ENCODE measurements at places on chromosomes 7 and 10. TPM values are rescaled to one million over a fixed set of nuclear protein-coding genes. Genes with fewer than 3 reads are reported as not detected.

DNA sequence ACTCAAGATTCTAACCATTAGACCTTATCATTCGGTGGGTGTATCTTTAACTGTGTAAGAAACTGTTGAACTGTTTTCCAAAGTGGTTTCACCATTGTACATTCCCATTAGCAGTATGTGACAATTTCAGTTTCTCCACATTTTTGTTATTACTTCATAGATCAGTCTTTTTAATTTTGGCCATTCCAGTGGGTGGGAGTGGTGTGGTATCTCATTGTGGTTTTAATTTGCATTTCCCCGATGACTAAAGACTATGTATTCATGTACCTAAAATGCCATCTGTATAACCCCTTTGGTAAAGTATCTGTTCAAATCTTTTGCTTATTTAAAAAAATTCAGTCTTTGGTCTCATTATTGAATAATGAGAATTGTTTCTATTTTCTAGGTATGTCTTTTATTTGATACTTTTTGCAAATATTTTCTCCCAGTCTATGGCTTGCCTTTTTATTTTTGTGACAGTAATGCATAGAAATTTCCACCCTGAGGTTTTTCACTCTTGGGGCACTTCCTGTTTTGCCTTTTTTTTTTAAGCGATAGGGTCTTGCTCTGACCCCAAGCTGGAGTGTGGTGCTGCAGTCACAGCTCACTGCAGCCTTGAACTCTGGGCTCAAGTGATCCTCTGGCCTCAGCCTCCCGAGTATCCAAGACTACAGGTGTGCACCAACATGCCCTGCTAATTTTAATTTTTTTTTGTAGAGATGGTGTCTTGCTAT is 141.1 kb upstream of the ITGB1 start:
- no peak overlapping the region for H3K4me3 ChIP-seq
- peaks cover 68% of the 10 kb centered on the region for H3K4me1 ChIP-seq
- H3K36me3 ChIP-seq: no peaks in the 10 kb centered on the region
- no peak for DNase-seq
- no peaks in the 10 kb centered on the region for H3K27me3 ChIP-seq

The SORBS1 gene
- total RNA-seq: 0.93 TPM

The ZNF736 gene
- 48.2 TPM for total RNA-seq

The DRGX gene
- total RNA-seq: not detected

- peak overlapping the region; percentile 79 for H3K27ac ChIP-seq
- no peaks in the 10 kb centered on the region for H3K27me3 ChIP-seq
- H3K4me1 ChIP-seq: peaks cover 81% of the 10 kb centered on the region
- no peak overlapping the region for H3K4me3 ChIP-seq
- peaks cover 3% of the 10 kb centered on the region for H3K36me3 ChIP-seq
Observed at GRCh38 chr10:110501142-110501937, 3.6 kb downstream of the DUSP5 start.

DNA sequence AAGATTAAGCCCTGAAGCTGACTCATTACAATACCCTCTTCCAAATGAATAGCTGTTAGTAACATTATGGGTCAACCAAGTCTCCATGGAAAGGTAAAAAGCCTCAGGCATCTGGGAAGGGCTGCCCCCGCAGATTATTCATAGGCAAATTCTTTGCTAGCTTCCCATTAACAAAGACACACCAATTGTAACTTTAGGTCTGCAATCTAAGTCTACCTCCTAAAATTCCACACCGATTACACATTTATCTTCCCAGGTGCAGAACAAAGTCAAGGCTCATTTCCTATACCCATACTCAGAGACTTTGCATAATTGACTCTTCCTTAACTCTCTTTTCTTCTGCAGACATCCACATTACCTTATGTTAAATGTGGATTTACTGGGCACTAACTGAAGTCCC is 826.3 kb upstream of the MBL2 start:
- no peaks in the 10 kb centered on the region for H3K4me1 ChIP-seq
- H3K27ac ChIP-seq: no peak overlapping the region
- no peaks in the 10 kb centered on the region for H3K36me3 ChIP-seq

DNA sequence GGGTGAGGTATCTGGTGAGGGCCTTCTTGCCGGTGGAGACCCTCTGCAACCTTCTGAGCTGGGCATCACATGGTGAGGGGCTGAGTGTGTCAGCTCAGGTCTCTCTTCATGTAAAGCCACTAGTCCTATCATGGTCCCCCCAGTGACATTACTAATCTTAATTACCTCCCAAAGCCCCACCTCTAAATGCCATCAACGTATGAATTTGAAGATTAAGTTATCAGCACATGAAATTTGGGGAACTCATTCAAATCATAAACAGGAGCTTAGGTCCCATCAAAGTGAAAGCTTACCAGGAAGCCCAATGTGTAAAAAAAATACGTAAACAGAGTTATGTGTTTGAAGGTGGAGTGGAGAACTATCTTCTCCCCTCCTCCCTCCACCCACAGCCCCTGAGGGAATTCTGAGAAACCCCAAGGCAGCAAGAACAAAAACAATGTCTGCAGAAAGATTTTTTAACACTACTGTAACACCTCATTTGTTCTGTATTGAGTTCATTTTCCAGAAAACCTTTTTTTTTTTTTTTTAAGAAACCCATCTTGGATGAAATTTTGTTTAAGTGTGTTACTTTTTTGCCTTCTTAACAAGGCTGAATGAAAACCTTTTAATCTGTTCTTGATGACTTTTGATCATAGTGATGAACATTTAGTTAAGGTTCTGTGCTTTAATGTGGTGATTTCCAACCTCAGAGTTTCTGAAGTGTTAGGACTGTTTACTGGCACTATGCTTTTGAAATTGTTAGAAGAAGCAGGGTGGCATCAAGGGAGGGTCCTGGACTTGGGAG is 19.1 kb upstream of the PCGF5 start:
- peak; percentile 54 for DNase-seq
- H3K27ac ChIP-seq: peak overlapping the region; percentile 41
- H3K4me3 ChIP-seq: peak overlapping the region; percentile 1
- no peaks in the 10 kb centered on the region for H3K27me3 ChIP-seq
- no peaks in the 10 kb centered on the region for H3K36me3 ChIP-seq

DNA sequence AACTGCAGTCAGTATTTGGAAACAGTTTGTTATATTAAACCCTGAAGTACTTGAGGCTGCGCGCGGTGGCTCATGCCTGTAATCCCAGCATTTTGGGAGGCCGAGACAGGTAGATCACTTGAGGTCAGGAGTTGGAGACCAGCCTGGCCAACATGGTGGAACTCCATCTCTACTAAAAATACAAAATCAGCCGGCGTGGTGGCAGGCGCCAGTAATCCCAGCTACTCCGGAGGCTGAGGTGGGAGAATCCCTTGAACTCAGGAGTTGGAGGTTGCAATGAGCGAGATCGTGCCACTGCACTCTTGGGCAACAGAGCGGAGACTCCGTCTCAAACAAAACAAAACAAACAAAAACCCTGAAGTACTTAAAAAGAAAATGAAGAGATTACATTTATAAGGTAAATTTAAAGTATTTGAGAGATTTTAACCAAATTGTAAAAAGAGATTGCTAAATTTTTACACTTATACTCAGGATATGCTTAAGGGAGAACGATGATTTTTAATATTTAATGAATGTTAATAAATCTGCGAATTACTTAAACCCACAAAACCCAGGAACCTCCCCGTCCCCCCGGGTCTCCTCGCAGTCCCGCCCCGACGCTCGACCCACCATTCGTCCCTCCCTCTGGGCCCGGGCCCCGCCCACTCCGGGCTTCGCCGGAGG is 425 bp upstream of the MTG1 start:
- peaks cover 16% of the 10 kb centered on the region for H3K36me3 ChIP-seq
- H3K27me3 ChIP-seq: no peaks in the 10 kb centered on the region
- no peak for DNase-seq
- H3K4me1 ChIP-seq: peaks cover 67% of the 10 kb centered on the region
- peak overlapping the region; percentile 89 for H3K4me3 ChIP-seq

The ASZ1 gene
- not detected for total RNA-seq

The ALOX5 gene
- total RNA-seq: 3.1 TPM

- DNase-seq: no peak
- H3K36me3 ChIP-seq: no peaks in the 10 kb centered on the region
- no peaks in the 10 kb centered on the region for H3K4me1 ChIP-seq
- no peak overlapping the region for H3K27ac ChIP-seq
Observed at GRCh38 chr7:90238583-90238982, 6.4 kb upstream of the CFAP69 start.

DNA sequence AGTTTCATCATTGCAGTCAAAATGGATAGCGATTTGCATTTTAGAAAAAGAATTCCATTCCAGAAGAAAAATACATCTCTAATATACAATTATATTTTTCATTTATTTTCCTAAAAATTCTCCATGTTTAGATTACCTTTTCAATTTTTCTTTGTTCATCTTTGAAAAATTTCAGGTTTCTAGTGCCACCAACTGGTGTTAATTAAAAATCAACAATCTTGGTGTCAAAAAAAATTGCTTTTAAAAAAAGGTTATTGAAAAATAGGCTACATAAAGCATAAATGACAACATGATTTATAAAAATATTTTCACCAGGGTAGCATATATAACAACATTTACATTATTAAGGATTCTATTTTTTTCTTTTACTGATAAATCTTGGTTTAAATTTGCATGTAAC is 53.0 kb downstream of the CCDC186 start:
- no peak overlapping the region for H3K4me3 ChIP-seq
- no peaks in the 10 kb centered on the region for H3K4me1 ChIP-seq
- H3K36me3 ChIP-seq: peaks cover 13% of the 10 kb centered on the region

DNA sequence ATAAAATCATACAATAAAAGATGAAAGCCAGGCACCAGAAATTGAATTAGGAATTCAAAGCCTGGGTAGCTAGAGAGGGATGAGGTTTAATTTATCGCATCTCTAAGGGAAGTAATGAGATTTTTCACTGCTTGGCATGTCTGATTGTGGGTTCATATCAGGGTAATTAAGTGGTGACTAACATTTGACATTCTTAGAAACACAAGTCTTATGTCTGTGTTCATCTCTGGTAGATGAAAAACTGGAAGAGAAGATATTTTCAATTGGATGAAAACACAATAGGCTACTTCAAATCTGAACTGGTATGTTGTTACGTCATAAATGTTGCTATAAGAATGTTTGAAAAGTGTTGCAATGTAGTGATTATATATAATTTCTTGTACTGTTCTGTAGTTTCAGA is 36.8 kb upstream of the ARMS2 start:
- DNase-seq: no peak

The SCIN gene
- 0.20 TPM for total RNA-seq

DNA sequence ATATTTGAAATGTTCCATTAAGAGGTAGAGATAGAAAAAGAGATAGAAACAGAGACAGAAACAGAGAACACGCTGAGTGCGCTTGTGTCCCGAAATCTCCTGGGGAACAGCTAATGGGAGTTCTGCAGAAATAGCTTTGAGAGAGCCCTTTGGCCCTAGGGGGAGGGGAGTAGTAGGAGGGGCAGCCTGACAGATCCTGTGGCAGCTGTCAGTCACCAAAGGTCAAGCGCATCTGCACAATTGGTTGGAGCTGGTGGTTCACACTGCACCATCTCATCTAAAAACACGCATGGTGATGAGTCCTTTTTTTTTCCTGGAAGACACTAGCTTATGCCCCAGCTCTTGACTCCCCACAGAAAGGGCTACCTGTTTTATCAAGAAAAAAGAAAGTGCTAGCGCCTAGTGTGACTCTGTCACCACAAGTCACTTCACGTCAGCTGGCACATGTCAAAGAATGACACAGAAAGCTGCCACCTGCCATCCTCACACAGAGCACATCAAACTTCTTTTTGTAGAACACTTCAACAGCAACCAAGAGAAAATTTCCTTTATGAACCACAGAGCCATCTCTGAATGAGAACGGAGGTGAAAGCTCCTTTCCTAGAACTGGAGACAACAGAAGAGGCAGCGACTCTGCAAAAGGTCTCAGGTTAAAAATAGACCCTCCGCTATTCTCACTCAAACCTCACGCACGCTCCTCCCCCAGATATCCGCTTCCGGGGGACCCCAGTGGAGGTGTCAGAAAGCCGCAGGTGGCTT is 125.7 kb downstream of the GFRA1 start:
- H3K4me1 ChIP-seq: no peaks in the 10 kb centered on the region
- no peak for DNase-seq
- H3K36me3 ChIP-seq: no peaks in the 10 kb centered on the region

The SLC18A2 gene
- total RNA-seq: 0.38 TPM

DNA sequence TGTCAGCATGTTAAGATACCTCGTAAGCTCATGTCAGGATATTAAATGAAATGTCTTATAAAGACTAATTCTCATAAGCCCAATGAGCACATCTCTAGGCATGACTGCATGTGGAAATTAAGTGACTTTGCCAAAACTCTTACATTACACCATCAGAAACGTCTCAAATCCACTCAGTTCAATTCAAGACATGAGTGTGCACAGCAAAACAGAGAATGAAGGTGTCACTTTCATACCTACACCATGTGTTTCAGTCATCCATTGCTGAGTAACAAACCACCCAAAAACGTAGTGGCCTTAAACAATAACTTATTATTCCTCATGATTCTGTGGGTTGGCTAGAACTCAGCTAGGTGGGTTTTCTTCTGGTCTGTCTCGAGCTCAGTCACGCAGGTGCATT is 99.8 kb downstream of the ATE1 start:
- H3K36me3 ChIP-seq: no peaks in the 10 kb centered on the region
- H3K27me3 ChIP-seq: no peaks in the 10 kb centered on the region
- no peak overlapping the region for H3K4me3 ChIP-seq

- no peak overlapping the region for H3K27ac ChIP-seq
- H3K4me3 ChIP-seq: no peak overlapping the region
- no peaks in the 10 kb centered on the region for H3K4me1 ChIP-seq
- DNase-seq: no peak
- H3K27me3 ChIP-seq: no peaks in the 10 kb centered on the region
Observed at GRCh38 chr10:69994262-69994661, 58.4 kb upstream of the MACROH2A2 start.

- no peaks in the 10 kb centered on the region for H3K4me1 ChIP-seq
- DNase-seq: no peak
- no peak overlapping the region for H3K27ac ChIP-seq
- H3K36me3 ChIP-seq: no peaks in the 10 kb centered on the region
- no peak overlapping the region for H3K4me3 ChIP-seq
Observed at GRCh38 chr7:50534690-50535290, 30.4 kb downstream of the DDC start.

GRCh38 chr10:118865998-118866693 is 111.4 kb upstream of the CACUL1 start:
- no peaks in the 10 kb centered on the region for H3K36me3 ChIP-seq
- H3K4me1 ChIP-seq: no peaks in the 10 kb centered on the region
- H3K27me3 ChIP-seq: no peaks in the 10 kb centered on the region
- no peak overlapping the region for H3K4me3 ChIP-seq
- H3K27ac ChIP-seq: no peak overlapping the region

DNA sequence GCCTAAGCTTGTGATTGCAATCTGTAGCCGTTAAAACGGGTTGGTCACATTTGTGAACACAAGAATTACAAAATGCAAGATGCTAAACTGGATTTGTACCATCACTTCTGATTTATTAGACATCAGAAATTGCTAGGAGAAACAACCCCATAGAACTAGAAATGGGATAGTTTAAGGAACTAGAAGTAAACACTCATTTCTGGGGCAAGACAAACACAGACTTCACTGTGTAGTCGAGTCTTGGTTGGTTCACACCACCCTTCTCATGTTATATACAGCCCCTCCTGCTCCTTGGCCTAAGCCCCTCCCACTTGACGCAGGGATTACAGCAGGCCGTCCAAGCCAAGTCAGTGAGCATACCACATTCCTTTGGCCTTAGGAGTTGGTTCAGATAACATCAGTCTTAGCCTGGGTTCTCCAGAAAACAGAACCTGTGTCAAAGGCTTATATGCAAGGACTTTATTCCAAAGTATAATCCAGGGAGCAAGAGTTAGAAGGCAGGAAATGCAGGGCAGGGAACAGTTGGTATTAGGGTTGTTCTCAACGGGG is 2.0 kb upstream of the NRAP start:
- no peak overlapping the region for H3K4me3 ChIP-seq
- DNase-seq: no peak
- no peaks in the 10 kb centered on the region for H3K36me3 ChIP-seq
- no peak overlapping the region for H3K27ac ChIP-seq
- H3K27me3 ChIP-seq: no peaks in the 10 kb centered on the region

GRCh38 chr7:129381710-129382484 is 52.3 kb upstream of the STRIP2 start:
- H3K27ac ChIP-seq: no peak overlapping the region
- no peak for DNase-seq
- no peak overlapping the region for H3K4me3 ChIP-seq
- H3K27me3 ChIP-seq: no peaks in the 10 kb centered on the region
- no peaks in the 10 kb centered on the region for H3K4me1 ChIP-seq
